ENCODE measurements at places on chromosomes 4 and X. TPM values are rescaled to one million over a fixed set of nuclear protein-coding genes. Genes with fewer than 3 reads are reported as not detected.

- no peak for ATAC-seq
These were observed 7.2 kb downstream of the ZNF185 start for GRCh38 chrX:152905081-152905420.

DNA sequence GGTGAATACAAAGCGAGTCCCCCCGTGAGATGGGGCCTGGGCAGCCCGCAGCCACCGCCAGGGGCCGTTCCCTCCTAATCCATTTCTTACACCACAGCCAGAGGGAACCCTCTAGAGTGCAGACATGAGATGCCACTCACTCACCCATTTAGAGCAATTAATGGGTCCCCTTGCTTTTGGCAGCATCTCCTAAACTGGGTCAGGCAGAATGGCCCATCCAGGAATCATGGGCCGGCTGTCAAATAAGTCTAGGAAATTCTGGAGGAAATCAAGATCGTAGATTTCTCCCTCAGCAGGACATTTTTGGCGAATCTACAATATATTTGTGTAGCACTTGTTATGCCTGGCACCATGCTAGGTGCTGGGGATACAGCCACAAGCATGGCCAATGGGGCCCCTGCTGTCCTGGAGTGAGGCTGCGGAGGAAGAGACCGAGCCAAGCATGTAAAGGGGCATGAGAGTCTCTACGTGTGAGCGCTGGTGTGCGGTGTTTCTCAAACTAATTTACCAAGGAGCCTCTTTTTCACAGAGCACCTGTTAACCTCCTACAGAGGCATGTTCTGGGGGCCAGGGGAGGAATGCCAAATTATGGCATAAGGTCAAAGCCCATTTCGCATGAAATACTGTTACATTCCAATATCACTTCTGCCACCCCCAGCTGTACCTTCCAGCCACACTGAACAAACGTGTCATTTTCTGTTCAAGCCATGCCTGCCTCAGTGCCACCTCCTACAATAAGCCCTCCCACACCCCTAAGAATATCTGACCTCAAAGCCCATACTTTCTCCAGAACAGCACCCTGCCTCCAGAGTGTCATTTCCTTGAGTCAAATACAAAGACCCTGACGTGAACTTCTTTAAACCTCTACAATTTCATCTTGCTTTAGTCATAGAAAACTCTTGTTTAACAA is 28.1 kb upstream of the JAKMIP1 start:
- no peak for ATAC-seq

- ATAC-seq = no peak
These were observed 8.2 kb upstream of the PPP2R2C start for GRCh38 chr4:6480534-6481088.

COX7B2 gene
- not detected for total RNA-seq

PDGFRA gene
- 0.56 TPM for total RNA-seq

PLP1 gene
- not detected for total RNA-seq

All from activated T-helper 17 cell treated with anti-CD3 and anti-CD28 coated beads, Interleukin-2, amount 50 U/mL, for 72 hours (primary cell).